ENCODE measurements at places on chromosomes 2 and 18. TPM values are rescaled to one million over a fixed set of nuclear protein-coding genes. Genes with fewer than 3 reads are reported as not detected.

DNA sequence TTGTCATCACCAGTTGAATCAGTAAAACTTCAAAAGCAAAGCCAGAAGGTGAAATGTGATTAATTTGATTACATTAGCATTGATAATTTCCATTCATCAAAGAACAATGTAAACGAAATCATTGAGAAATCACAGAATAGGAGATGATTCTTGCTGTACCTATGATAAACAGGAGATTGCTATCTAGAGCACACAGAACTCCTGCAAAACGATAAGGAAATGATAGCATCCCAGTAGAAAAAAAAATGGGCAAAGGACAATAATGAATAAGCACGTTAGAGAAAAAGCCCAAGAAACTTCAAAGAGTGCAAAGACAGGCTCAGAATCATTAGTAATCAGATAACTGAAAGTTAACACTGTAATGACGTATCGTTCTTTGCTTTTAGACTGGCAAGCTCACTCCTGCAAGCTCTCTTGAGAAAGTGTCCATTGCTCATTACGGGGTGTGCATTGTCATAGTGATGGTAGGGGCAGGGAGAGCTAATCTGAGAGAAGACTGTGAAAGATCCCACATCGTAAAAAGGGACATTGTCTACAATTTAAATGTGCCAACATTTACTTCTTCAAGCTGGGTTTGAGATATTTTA is 143.6 kb downstream of the SPP2 start:
- no peak for DNase-seq

GRCh38 chr2:1049691-1050090 is 99.0 kb downstream of the SNTG2 start:
- DNase-seq = no peak

DNA sequence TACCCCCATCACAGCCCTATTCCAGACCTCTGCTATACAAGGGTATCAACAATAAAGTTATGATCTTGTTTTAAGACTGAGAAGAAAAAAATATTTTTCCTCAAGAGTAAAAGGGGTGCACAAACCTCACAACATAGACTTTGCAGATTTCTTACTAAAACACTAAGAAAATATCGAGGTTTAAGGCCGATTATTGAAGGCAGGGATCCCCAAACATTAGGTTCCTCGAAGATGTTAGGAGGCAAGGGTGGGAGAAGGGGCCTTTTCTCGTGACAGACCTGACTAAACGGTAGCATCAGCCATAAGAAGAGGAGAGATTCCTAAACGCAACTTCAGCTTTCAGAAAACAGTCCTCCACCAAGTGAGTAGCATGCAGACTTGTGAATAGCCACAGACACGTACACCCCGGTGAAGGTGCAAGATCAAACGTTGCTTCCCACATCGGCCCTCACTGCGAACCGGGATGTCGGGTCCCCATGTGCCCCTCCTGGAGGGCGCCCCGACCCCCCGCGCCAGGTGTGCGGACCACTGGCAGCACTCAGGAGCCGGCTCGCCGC is 678 bp downstream of the PIAS2 start:
- no peak for DNase-seq

GRCh38 chr2:134558208-134558830 is 160.5 kb downstream of the TMEM163 start:
- DNase-seq = no peak

- DNase-seq = no peak
Observed at GRCh38 chr2:77418537-77418936, 103.6 kb downstream of the LRRTM4 start.

Gene SCYGR4
- total RNA-seq = not detected
